ENCODE measurements at places on chromosomes 4 and X.
A peak's percentile ranks its signal among the peaks of the same experiment; 100 is the strongest.

- DNase-seq: no peak
These were observed 28.1 kb upstream of the ZCCHC4 start for GRCh38 chr4:25284466-25284865.

- no peak for DNase-seq
These were observed 341.4 kb downstream of the DHRSX start for GRCh38 chrX:2159393-2159792.

- no peak for DNase-seq
These were observed 165.4 kb upstream of the WDR1 start for GRCh38 chr4:10281996-10282395.

- no peak for DNase-seq
These were observed 42.0 kb downstream of the GUCY1B1 start for GRCh38 chr4:155800685-155801343.

GRCh38 chrX:133249266-133250058 is 31.3 kb upstream of the TFDP3 start:
- DNase-seq: no peak

GRCh38 chrX:146863566-146863965 is 49.0 kb upstream of the CXorf51A start:
- DNase-seq: no peak

DNA sequence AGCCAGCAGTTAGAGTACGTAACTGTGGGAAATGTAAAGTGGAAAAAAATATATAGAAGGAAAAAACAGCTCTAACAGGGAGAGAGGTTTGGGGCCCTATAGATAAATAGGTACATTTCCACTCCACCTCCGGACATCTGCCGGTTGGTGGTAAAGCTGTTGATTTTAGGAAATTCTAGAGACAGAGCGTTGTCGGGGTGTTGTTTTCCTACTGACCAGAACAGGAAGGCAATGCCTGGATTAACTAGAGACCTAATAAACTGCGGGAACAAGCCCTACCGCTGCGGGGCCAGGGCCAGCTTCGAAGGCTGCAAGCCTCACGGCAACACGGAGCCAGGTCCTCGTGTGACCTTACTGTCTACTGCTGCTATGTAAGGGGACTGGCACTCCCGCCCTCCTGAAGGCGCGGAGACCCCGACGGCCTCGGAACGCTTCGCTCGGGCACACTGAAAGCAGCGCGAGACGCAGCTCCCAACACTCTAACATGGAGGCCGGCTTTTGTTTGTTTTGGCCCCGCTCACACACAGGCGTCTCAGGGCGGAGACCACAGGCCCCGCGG is 702 bp upstream of the CDKN2AIP start:
- peak; percentile 72 for DNase-seq

DNA sequence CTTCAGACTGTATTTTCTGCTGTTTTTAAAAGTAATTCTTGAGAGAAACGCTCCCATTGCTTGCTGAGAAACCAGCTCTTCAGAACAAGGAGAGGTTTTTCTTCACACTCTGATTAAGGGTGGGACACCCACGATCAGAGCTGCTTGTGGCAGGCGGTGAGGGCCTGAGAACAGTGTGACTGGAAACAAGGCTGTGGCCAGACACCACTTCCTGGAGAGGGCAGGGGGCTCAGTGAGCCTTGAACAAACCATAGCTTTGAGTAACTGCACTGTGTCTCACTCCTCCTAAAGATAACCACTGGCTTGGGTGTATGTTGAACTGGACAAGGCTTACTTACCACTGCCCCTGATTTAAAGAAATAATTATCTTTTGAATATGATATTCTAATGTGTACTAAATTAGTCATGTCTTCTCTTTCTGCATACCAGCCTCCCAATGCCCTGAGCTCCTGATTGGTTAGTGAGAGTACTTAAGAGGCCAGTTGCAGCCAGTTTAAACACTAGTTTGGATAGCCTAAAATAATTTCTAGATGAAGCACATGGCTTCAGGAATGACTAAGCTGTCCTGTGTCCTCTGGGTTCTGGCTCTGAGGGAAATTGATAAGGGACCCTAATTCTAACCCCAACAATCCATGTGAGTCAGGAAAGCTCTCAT is 3.7 kb upstream of the GPR82 start:
- no peak for DNase-seq

GRCh38 chr4:162782096-162782777 is 384.5 kb downstream of the NAF1 start:
- no peak for DNase-seq
